ENCODE measurements at places on chromosomes 7 and 10. TPM values are rescaled to one million over a fixed set of nuclear protein-coding genes. Genes with fewer than 3 reads are reported as not detected.

NACAD gene
- total RNA-seq, result 75.6 TPM

DNA sequence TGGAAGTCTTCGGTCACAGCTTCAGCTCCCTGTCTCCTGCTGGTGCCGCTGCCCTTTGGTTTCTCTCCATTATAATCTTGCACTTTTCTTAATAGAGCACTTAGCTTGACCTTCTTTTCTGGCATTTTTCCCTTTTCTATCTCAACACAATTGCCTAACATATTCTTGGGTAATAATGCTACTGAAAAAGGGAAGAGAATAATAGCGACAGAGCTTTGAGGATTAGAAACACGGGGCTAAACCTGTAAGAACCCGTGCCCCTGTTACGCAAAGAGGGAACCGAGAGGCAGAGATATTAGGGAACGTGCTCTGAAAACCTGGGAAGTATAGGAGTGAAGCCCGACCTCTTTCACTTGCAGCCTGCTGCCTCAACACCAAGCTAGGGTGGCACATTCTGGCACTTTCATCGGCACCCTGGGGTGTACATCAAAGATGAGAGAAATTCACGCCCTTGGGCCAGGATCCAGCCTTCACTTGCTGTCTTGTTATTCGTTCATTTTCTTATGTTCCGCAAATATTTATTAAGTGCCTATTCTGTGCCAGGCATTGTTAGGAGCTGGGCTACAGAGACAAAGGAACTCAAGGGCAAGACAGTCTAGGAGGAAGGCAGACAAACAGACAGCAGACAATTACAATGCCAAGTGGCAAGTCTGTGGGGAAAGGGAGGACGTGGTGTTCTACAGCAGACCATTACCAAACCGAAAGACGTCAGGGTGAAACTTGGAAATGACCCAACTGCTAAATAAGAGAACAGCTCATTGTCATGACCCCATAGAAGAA, 33.0 kb upstream of the GALNTL5 start:
- DNase-seq, result no peak

GRCh38 chr10:51029172-51029641, 45.1 kb upstream of the PRKG1 start:
- no peak for DNase-seq

DNA sequence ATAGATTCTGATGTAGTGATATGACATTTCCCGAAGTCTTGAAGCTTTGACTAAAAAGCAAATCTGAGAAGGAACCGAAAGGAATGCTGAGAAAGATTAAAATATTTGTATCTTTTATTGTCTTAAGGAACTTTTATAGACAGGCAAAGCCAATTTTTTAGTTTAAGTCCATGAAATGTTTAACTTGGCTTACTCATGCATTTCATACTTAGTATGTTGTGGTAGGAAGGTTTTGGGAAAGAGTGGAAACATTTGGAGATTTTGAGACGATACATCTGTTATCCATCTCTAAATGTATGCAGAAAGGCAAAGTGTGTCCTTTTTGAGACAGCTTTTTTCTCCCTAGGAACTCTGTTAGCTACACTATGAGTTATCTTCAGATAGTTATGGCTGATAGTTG, 10.1 kb downstream of the TBC1D12 start:
- no peak for DNase-seq

- DNase-seq, result no peak
Observed at GRCh38 chr10:28120043-28120749, 121.3 kb upstream of the ODAD2 start.

METTL27 gene
- total RNA-seq, result 3.0 TPM

GRCh38 chr10:56698506-56698905, 337.4 kb upstream of the ZWINT start:
- DNase-seq, result no peak

DNA sequence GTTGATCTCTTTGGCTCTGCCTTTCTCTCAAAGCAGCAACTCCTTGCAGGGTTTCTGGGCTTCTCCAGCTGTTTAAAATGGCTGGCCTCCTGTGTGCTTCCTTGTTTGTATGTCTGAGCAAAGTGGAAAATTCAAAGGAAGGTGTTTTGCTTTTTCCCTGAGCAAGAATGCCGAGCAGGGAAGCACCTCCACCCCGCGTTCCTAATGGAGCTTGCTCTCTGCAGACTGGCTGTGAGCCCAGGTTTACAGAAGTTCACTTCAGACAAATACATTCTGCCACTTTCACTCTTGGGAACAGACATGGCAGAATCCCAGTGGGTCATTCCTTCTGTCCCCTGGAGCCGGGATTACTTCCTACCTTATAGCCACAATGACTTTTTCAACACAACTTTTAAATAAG, 181.8 kb upstream of the AGK start:
- DNase-seq, result no peak

ACTL6B gene
- total RNA-seq, result 65.3 TPM

- no peak for DNase-seq
Observed at GRCh38 chr10:109913306-109913892, 9.9 kb downstream of the XPNPEP1 start.

VPS37D gene
- 8.1 TPM for total RNA-seq

DNA sequence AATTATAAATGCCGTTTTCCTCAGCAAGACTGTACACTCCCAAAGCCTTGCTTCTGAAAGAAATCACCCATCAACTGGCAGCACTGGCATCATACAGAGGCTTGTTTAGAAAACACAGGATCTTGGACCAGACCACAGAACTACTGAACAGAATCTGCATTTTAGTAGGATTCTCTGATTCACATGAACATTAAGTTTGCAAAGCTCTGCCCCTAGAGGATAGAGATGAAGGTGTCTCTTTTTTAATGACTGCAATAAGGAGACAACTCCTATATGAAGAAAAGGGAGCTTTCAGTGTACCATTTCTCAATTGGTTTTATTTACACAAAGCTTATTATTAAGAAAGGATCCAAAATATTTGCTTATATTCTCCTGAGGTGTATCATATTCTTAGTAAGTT, 172.7 kb downstream of the AGMO start:
- DNase-seq, result no peak

PILRA gene
- 13.1 TPM for total RNA-seq

- no peak for DNase-seq
Observed at GRCh38 chr10:102473445-102474331, 22.3 kb upstream of the C10orf95 start.

- peak; percentile 86 for DNase-seq
Observed at GRCh38 chr10:71835671-71836595, 15.1 kb downstream of the PSAP start.
